Activated CD4-positive, alpha-beta T cell treated with anti-CD3 and anti-CD28 coated beads, Interleukin-2, Interleukin-4, amounts not matched to agents 100 ng/mL and 50 ng/mL, durations not matched to agents 16 hours and 8 hours (primary cell): ENCODE measurements at places on chromosomes 1 and 21.

DNA sequence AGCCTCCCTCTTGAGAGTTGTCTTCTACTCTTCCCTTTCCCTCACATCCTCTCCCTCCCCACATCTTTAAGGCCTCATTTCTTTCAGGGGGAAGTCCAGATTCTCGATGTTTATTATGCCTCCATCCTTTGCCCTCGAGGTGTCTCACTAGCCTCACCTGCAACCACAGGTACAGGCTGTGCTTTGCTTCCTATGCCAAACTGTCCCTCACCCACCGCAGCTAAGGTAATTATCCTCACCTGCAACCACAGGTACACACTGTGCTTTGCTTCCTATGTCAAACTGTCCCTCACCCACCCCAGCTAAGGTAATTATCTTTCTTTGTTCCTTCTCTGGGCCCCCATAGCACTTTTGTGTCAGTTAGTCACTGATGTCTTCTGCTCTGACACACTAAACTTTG, 328.1 kb upstream of the SNX7 start:
- DNase-seq: no peak

GRCh38 chr1:94549706-94550105, 8.1 kb upstream of the F3 start:
- DNase-seq: no peak

- DNase-seq: no peak
These were observed 223.2 kb upstream of the NFIA start for GRCh38 chr1:60859111-60859510.

DNA sequence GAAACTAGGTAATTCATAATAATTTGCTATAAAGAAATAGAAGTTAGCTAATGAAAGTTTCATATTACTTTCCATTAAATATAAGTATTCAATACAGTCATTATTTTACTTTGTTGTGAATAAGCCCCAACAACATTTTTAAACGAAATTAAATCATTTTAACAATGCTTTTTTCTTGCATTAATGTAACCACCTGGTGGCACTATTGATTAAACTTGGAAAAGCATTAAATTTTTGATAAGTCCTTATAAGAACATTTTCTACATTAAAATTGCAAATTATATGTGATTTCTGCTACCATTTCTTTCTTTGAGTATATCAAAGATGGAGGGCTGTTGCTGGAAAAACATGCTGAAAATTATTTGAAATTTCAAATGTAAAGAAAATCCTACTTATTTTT, 918.8 kb upstream of the TMPRSS15 start:
- DNase-seq: no peak

- no peak for DNase-seq
These were observed 303.8 kb downstream of the DISC1 start for GRCh38 chr1:231930257-231930947.

DNA sequence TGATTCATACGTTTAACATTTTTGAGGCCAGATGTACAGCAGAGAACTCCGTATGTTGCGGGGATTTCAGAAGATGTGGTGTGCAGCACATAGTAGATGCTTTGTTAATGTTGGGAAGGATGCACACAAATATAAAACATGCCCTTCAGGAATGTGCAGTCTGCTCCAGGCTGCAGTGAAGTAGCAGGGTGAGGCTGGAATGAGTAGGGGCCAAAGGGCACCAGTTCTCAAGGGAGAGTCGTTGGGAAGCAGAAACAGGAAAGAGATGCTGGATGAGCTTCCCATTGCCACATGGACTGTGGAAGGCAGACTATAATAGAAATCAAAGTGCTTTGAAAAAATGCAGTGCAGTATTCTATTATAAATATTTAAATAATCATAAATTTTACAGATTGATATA, 126.9 kb downstream of the NOS1AP start:
- no peak for DNase-seq

DNA sequence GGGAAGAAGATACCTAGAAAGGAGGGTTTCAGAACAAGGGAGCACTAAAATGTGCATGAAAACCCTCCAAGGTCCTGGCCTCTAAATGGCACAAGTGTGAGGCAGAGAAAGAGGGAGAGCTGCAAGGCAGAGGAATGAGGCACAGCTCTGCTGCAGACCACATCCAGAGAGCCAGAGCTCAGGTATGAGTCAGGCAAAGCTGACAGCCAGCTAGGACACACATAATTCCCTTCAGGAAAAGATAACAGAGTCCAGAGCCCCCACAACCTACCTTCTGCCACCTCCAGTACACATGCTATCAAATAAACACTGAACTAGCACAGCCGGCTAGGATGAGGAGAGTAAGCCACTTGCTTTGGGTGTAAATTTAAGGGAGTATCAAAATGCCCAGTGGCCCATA, 62.2 kb downstream of the HSF2BP start:
- no peak for DNase-seq

GRCh38 chr21:37369307-37369854, 2.8 kb downstream of the DYRK1A start:
- DNase-seq: no peak

DNA sequence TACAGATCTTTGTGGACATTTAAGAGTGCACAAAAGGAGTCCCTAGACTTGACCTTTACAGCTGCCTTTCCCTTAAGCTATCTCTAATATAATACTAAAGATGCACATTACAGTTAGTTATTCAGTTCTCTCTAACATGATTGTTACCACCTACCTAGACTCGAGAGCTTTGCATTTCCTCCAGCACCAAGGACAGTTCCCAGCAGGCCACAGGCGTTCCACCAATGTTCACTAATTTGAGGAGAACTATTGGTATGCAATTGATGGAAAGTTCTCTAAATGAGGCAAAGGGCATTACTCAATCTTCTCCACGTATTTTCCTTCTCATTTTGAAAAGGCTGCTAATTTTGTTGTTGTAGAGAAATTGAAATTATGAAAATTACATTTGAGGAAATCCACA, 5.4 kb upstream of the NTNG1 start:
- peak; percentile 17 for DNase-seq

DNA sequence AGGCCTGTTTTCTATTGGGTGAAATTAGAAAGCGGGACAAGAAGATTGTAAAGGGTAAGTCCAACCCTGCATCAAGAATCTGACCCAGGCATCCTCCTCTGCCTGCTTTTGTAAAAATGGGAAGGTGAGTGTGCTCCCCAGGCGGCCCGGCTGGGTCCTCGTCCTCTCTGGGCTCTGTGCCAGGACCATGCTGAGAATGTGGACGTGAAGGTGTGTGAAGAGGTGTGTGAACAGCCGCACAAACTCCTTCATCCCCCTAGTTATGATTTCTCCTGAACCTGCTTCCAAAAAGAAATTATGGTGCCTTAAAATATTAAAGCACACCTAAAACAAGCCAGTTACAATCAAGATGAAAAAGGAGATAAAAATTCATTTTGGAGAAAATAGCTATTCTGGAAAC, 185.7 kb downstream of the IGSF21 start:
- DNase-seq: no peak

DNA sequence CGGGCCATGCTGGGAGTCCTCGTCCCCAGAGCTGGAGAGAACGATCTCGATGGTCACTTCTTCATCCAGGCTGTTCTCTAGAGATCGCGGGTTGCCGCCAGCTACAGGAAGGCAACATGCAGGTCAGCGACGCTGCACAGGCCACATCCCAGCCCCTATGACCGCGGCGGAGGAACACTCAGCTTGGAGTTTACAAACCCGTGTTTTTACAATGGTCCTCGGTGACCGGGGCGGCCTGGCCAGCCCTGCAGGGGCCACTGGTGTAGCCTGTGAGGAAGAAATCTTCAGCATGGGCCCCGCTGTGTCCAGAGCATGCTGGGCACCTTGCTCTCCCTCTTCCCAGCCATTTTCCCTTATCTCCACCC, 30.5 kb downstream of the ZNF496 start:
- DNase-seq: no peak
